Astrocyte of the hippocampus (primary cell): ENCODE measurements at places on chromosomes 11 and 22.

DNA sequence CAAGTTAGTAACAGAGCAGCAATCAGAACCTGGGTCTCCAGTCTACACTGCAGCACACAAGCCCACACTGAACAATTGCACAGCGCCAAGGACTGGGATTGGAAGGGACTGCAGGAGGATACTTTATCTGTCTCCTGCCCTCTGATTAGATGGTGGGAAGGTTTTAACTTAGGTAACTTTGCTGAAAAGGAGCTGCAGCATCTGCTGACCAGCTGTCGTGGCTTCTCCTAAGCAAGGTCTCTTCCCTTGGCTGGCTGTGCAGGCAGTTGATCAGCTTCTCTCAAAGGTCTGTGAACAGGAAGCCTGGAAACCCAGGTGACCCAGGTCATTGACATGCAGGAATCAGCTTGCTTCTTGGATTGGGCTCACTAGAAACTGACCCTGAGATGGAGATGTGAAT lies 82.4 kb downstream of the ISX start:
- no peak for DNase-seq

DNA sequence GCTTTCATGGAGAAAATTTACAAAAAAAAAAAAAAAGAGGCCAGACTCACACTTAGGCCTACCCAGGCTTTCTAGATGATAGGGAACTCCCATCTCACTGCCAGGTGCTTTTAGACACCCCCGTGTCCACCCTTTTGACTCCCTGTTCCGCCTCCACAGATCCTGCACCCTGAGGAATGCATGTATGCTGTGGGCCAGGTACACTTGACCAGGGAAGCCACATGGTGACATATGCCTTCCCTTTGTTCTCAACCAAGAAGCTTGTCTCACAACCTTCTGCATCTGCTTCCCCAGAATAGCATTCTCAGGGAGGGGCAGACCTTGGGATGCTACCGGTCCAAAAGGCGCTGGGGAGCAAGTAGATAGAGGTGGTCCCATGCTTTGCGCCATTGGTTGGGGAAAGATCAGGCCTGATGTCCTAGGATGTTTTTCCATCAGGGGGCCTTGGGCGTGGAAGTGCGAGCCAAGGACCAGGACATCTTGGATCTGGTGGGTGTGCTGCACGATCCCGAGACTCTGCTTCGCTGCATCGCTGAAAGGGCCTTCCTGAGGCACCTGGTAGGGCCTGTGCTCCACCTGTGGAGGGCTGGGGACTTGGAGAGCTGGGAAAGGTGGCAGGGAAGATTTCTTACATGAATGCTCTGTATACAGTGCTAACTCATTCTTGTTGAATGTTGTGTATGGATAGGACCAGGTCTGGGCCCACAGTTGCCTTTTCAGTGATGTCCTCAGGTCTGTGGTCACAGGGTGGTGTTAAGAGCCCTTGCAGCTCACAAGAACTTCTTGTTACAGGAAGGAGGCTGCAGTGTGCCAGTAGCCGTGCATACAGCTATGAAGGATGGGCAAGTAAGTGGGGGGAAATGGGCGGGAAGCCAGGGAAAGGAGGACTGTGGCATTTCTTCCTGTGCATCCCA lies 7.5 kb downstream of the HMBS start:
- DNase-seq = peak; percentile 9

DNA sequence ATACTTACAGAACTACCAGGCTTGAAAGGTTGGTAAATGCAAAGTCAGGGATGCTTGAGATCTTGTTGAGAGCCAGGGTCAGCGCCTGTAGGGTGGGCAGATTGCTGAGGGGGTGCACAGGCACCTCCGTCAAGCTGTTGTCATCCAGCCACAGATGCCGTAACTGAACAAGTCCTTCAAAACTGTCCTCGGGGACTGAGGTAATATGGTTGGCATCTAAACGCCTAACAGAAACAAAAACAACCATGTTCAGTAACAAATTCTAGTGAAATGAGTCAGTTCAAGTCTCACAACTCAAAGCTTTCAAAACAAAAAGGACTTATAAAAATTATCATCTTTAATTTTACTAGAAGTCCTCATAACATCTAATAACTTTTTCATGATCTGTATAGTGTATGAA lies 22.2 kb upstream of the CCDC34 start:
- peak; percentile 90 for DNase-seq

GRCh38 chr11:76600124-76600655 lies 70.4 kb downstream of the LRRC32 start:
- no peak for DNase-seq

GRCh38 chr11:34466802-34467488 lies 28.2 kb downstream of the CAT start:
- no peak for DNase-seq

DNA sequence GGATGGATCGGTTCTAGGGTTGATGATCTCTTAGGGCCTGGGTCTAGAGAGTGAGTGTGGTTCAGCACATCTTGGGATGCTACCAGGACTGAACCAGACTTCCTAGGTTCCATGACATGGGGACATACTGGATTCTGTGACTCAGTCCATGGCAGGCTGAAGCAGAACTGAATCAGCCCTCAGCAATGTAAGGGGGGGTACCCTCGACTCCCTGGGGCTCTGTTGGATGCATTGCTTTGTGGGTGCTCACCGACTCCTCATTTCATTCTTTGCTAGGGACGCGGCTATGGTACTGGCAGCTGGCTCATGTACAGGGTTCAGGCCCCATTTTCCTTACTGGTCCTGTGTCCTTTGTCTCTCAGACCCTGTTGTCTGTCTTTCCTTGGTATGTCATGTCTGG lies 733 bp upstream of the GRAMD1B start:
- peak; percentile 51 for DNase-seq

- DNase-seq = peak; percentile 38
Measured at GRCh38 chr22:32378707-32379272, 21.1 kb downstream of the RFPL3 start.

GRCh38 chr11:11407065-11407762 lies 54.2 kb upstream of the CSNK2A3 start:
- no peak for DNase-seq

- DNase-seq = peak; percentile 66
Measured at GRCh38 chr22:50674606-50675552, 2.3 kb downstream of the SHANK3 start.

DNA sequence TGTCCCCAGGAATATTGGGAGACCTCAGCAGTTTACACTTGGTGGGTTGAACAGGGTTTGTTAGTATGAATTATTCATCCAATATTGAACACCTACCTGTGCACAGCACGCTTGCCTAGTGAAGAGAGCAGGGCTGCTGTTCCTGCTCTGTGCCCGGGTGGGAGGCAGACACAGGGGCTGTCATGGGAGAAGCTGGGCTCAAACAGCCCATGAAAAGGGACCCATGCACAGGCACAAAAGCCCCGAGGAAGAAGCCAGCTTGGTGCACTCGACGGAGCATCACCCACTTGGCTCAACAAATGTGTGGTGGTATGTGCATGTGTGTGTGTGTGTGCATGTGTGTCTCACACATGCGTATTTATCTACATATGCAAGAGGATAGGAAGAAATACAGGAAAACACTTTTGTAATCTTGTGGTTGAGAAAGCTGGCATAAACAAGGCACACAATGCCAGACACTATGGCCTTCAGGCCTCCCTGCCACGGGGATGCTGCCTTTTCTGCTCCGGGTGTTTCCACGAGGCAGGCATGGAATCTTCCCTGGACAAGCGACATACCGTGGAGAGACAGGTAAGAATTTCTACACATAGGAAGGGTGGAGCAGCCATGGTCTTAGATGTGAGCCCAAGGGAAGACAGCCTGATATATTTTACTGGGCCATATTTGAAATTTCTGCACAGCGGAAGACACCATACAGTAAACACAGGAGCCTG lies 5.0 kb upstream of the APOBEC3A start:
- DNase-seq = no peak

DNA sequence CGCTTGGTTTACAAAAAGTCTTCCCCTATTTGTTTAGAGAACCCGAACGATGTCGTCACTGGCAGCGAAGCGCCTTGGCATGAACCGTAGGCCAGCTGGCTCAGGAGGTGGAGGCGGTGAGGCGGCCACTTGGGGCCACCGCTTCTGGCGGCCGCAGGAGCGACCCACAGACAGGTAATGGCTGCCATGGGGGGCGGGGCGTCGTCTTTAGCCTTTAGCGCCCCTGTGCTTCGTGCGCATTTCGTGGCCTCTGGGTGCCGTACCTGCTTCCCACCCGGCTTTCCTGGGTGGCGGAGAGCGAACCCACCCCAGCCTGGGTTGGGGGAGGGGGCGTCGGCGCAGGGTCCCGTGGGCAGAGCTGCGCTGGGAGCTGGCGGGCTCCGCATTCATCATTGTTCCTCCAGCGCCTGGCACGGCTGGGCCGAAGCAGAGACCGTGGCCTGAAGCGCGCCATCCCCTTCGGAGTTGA lies 469 bp upstream of the OSBP2 start:
- peak; percentile 70 for DNase-seq

- DNase-seq = peak; percentile 90
Measured at GRCh38 chr22:32528984-32529982, 54.7 kb downstream of the FBXO7 start.

GRCh38 chr11:3135481-3136440 lies 29.3 kb downstream of the OSBPL5 start:
- DNase-seq = no peak

- DNase-seq = no peak
Measured at GRCh38 chr11:61004761-61005181, 33.3 kb downstream of the CD6 start.

DNA sequence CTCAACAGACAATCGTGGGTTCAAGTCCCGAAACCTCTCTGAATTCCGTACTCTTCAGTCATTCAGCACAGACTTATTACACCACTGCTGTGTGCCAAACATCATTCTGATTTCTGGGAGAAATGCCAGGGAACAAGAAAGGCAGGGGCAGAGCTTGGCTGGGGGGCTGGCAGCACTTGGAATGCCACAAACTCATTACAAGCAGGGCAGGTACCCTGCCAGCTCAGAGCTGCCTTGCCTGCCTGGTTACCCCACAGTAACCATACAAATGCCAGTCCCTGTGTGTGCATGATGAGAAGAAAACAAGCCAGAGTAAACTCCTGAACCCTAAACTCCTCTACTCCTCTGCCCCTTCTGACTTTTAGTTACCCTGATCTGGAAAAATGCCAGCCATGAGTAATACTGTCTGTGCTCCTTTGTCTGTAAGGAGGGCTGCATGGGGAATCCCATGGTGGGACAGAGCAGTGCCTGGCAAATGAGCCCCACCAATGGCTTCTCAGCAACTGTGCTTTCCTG lies 6.9 kb upstream of the RAD9A start:
- peak; percentile 94 for DNase-seq

DNA sequence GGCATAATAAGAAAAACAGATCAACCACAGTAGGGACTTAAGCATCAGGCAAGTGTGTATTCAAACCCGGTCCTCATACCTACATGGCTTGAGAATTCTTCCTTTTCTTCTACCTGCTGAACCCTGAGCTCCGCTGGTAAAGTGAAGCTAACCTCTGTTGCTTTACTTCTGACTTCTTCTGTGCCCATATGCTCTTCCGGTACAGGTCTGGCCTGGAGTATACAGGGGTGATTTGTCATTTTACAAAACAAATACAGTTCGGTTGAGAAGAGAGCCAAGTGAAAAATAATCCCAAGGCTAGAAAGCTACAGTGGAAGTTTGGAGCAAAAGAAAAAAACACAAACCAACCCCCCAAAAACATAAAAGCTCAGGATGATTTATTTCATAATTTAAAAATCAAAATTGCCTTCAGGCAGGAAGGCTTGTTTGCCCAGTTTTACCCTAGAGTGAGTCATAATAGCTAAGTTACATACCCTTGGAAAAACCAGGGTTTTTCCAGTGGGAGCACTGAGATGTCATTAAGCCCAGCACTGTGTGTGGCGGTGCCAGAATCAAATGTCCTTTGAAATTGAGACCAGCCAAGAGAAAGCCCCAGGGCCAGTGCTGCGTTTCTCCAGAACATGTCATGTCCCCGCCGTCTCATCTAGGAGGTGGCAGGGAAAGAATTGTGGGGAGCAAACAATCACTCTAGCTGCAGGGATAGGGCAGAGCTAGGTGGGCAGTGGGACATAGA lies 305.5 kb upstream of the ISX start:
- no peak for DNase-seq

- no peak for DNase-seq
Measured at GRCh38 chr11:27882066-27882697, 181.9 kb upstream of the BDNF start.

DNA sequence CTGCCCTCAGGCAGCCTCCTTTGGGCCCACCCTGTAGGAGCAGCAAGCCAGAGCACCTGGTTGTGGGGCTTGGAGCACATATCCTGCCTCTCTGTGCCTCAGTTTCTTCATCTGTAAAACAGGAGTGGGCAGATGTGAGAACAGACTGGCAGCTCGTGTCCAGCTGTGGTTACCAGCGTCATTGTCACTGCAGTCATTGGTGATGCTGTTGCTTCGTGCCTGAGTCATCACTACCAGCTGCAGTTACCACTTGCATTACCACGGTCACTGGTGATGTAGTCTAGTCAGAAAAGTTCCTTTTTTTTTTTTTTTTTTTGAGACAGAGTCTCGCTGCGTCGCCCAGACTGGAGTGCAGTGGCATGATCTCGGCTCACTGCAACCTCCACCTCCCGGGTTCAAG lies 20.4 kb downstream of the RSPH14 start:
- no peak for DNase-seq

GRCh38 chr11:111566324-111566723 lies 25.8 kb downstream of the LAYN start:
- no peak for DNase-seq

DNA sequence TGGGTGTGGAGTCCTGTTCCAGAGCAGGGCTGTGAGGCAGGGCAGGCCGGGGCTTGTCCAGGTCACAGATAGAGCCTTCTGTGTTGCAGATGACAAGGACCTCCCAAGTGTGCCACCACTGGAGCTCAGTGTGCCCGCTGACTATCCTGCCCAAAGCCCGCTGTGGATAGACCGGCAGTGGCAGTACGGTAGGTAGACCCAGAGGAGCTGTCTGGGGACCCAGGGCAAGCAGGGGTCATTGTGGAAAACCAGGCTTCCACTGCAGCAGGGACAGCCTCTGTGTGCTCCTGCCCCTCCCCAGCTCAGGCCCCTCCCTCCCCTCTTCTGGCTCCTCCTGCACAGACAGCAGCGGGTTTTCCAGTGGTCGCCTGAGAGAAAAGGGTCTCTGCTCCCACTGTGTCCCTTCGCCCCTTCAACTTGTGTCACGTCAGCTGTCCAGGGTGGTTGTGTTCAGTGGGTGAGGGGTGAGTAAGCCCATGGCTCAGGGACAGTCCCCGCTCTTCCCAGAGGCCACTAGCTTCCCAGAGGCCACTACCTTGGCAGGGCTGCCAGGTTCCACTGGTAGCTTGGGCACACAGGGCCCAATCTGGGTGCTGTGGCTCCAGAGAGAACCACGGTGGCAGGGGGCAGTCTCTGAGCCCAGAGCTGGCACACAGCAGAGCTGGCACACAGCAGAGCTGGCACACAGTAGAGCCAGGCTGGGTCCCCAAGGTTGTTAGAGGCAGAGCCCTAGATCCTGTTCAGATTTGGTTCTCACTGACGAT lies 78.4 kb downstream of the MED15 start:
- DNase-seq = no peak

GRCh38 chr11:70040869-70041501 lies 37.1 kb upstream of the ANO1 start:
- DNase-seq = no peak

- DNase-seq = no peak
Measured at GRCh38 chr11:70072861-70073755, 5.0 kb upstream of the ANO1 start.

DNA sequence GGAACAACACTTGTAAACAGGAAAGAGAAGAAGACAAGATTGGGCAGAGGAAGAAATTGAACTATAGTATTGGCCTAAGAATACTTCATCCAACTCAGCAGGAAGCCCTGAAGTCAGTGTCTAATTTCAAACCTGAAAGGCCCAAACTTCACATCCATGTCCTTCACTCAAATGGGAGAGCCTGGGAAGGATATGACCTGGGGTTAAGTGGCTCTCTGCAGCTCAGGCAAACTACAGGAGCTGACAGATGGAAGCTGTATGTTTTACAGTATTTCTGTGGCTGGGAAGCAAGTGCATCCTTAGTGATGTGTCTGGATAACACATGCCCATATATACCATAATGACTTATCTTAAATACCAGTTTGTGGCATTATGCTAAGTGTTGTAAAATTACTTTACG lies 196.2 kb downstream of the SOX6 start:
- no peak for DNase-seq
